GM12891 (cell line): ENCODE measurements at places on chromosomes 7 and 10.
A peak's percentile ranks its signal among the peaks of the same experiment; 100 is the strongest.

- DNase-seq: no peak
These were observed 155.6 kb upstream of the GHITM start for GRCh38 chr10:83983578-83984255.

DNA sequence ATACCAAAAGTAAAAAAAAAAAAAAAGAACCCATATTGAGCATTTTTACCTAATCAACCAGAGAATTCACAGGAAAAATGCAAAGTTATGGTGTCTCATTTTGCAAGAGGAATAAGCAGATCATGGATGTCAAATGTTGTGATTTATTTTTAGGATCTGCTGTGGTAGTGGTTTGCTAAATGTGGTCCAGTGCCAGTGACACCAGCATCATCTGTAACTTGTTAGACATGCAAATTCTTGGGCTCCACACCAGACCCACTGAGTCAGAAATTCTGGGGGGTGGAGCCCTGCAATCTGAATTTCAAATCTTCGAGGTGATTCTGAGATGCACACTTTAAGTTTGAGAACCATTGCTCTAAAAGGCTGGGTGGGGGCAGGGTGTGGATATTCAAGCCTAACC lies 30.1 kb upstream of the ZEB1 start:
- DNase-seq: no peak

GRCh38 chr10:131478377-131478989 lies 167.0 kb upstream of the TCERG1L start:
- no peak for DNase-seq

DNA sequence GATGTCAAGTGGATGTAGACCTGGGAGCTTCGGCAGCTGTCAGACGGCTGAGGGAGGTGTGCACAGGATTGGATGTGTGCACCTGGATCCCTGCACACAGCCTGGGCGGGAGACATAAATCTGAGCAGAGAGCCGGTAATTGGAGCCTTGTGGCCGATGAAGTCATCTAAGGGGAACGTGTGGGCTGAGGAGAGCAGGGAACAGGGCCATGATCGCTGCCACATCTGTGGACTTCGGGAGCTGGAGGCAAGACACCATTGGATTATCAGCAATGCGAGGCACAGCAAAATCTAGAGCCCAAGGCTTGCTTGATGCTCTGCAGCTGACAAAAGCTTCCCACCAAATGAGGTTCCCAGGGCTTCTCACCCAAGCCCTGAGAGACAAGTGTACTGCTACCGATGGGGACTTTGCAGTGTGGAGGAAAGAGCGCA lies 147.7 kb downstream of the PTPN20 start:
- DNase-seq: no peak

GRCh38 chr7:82472966-82473365 lies 29.4 kb upstream of the CACNA2D1 start:
- no peak for DNase-seq

DNA sequence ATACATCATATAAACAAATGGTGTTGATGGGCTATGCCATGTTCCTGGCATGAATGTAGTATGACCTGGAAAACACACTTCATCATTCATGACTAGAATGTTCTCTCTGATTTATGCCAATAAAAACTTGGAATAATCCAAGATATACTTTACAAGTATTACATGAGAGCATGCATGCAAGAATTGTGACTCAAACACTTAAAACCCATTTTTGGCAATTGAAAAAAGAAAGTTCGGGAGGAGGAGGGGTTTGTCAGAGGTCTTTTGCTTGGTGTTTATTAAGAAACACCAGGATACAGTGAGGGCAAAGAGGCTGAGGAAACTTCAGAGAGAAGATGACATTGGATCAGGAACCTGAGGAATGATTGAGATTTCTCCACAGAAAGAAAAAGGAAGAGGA lies 10.2 kb upstream of the CUL1 start:
- DNase-seq: no peak

- no peak for DNase-seq
These were observed 14.5 kb downstream of the SSC4D start for GRCh38 chr7:76394957-76395356.

DNA sequence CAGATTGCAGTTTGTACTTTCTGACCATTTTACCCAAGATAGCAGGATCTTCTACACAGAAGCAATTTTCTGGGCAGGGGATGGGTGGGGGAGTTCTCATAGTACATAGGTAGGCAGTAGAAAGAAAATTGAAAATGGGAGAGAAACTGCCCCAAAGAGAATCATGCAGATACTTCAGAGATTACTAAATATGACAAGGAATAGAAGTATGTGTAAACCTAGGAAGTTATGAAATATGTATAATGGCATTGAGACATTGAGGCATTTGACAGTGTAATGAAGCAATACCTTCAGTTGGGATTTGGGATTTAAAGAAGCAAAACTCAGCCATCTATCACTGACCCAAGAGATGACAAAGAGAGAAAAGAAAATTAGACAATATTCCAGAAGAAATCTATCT lies 233.0 kb downstream of the PTN start:
- DNase-seq: no peak

GRCh38 chr7:83466956-83467355 lies 182.0 kb downstream of the SEMA3E start:
- DNase-seq: no peak

GRCh38 chr7:20249920-20250319 lies 32.7 kb upstream of the MACC1 start:
- no peak for DNase-seq

GRCh38 chr10:91602449-91602848 lies 30.4 kb downstream of the PPP1R3C start:
- no peak for DNase-seq

- DNase-seq: no peak
These were observed 165.4 kb downstream of the GLI3 start for GRCh38 chr7:42071372-42072261.

GRCh38 chr7:116198748-116199410 lies 11.5 kb upstream of the TES start:
- no peak for DNase-seq

DNA sequence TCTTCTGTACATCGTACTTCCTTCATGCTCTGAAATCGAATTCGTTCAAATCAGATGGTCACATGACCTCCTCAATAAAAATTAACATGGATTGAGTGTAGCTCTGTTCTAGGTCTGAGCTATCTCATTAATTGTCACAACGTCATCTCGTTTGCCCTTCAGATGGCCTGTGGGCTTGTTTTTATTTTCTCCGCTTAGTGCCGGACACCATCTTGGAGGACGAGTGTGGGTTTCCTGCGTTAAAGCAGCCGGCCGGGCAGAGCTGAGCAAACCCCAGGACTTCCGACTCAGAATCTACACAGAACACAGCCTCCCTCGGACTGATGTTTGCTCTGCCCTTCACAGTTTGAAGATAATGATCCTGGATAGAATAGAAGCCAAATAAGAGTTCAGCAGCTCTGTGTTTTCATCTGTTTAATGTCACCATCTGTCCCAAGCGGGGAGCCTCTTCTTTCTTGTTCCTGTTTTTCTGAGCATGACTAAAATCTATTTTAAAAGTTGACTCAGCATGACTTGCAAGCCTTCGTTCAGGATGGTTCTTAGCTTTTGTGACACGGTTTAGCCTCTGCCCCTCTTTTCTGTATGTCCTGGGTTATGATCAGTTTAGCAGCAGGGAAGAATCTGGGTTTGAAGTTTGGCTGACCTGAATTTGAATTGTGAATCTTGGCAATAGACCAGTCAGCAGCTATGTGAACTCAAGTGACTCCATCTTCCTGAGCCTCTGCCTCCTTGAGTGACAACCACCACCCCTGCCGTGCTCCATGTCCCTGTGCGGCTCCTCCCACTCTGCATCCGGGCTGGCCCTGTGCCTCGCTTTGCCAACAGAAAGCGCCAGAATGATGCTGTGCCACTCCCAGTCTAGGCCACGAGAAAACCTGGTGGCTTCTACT lies 30.6 kb upstream of the GALNTL5 start:
- DNase-seq: no peak

DNA sequence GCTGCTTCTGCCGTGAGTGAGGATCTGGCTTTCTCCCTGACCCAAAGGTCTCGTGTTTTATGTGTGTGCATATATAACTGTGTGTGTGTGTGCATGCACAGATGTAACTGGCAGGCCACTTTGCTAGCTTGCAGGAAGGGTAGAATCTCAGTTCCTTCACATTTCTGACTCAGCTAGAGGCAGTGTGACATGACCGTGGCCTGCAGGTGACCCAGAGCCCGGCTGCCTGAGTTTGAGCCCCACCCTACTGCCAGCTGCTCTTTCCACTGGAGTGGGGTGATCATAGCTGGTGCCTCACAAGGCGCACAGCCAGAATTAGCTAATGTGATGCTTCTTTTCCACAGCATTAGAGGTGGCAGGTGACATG lies 9.3 kb upstream of the MYL7 start:
- DNase-seq: peak; percentile 73

DNA sequence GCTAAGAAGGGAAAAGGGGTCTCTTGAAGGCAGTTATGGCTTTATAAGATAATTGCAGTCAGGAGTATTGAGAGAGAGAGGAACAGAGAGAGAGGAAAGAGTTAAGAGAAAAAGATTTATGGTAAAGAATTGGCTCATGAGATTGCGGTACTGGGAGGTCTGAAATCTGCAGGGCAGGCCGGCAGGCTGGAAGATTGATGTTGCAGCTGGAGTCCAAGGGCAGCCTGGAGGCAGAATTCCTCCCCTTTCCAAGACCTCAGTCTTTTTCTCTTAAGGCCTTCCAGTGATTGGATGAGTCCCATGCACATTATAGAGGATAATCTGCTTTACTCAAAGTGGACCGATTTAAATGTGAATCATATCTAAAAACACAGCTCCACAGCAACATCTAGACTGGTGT lies 68.4 kb downstream of the HACD1 start:
- DNase-seq: no peak
